MCF 10A (cell line): ENCODE measurements at places on chromosomes 1 and 21. TPM values are rescaled to one million over a fixed set of nuclear protein-coding genes. Genes with fewer than 3 reads are reported as not detected.

- DNase-seq = no peak
Observed at GRCh38 chr1:24948079-24948827, 18.2 kb upstream of the RUNX3 start.

DNA sequence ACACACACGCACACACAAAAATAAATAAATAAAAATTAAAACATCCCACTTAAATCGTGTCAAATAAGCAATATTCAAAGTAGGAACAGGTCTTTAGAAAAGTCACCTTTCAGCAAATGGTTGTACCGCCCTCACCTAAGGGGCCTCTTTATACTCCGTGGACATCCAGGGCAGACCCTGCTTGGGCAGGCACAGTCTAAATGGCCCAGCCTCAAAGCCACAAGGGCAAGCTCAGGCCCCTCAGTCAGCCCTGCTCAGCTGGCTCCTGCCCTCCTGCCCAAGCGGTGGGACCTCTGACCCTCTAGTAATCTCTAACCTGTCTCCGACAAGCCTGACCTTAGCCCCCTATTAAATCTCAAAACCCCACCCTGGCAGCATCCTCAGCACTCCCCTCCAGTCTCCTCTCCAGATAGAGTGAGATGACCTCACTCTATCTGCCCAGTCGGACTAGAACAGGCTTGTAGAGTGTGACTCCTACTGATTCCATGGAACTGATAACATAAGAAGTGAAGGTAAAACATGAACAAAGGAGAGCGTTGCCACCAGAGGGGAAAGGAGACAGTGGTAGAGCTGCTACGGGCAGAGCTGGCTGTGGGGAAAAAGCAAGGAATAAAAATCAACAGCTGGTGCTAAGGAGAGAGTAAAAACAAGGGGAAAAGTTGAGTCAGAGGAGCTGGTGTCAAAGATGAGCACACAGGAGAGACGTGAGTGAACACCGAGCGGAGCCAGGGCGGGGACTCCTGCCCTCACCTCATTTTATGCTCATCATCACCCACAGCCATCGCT, 36.0 kb downstream of the SIPA1L2 start:
- DNase-seq = no peak

Gene BRDT
- total RNA-seq = not detected in 2 replicates

DNA sequence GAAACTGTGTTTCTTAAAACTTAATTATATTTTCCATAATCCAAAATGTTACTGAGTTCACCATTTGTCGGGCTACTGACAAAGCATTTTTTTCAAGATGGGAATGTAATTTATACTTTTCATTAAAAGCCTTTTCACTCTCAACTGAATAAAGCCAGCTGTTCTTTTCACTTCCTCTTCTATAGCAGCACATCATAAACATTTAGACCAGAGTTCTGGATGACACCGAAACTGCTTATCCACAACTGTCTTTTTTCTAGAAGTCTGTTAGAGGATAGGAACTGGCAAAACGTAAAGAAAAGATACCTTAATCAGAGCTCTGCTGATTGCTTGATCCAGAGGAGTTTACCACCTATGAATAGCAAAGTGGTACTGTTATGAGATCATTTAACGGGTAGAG, 594.7 kb downstream of the ADGRL2 start:
- no peak for DNase-seq

Gene RAB13
- total RNA-seq = 63.1 and 71.6 TPM in 2 replicates

Gene MX2
- not detected in 2 replicates for total RNA-seq

DNA sequence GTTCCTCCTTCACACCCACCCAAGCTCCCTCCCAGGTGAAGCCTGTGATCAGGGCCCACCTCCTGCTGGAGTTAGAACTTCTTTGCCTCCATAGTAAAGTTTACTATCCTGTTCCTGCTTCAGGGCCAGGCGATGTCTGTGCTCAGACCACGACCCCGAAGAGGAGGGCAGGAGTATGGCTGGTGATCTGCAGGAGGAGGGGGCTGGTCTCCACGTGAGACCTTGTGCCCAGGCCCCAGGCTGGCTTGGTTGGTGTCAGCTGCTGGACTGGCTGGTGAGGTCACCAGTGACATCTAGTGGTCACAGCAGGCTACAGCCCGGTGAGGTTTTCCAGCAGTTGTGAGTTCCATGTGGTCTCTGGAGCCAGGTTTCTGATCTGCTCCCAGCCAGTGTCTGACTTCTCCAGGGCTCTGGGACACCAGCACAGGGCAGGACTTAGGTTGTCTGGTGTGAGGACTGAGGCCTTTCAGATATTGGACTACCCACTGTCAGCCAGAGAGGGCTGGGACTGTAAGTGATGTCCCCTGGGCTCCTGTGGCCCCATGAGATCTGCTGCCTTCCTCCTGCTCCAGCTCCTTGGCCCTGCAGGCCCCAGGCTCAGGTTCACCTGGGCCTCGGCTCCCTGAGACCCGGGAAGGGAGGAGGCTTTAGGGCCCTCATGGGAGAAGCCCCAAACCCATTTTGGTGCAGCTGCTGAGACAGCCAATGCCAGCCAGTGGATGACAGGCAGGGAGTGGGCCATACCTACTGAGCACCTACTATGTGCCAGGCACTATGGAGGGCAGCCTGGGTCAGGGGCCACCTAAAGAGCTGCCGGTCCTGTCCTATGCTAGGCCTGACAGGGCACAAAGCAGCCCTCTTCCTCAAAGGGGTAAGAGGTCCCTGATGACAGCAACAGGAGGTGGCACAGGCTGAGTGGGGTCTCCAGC, 6.0 kb upstream of the UBL4B start:
- DNase-seq = peak; percentile 63

GRCh38 chr1:246573491-246573890, 7.2 kb downstream of the CNST start:
- no peak for DNase-seq
